ENCODE measurements at places on chromosomes 5 and 9. TPM values are rescaled to one million over a fixed set of nuclear protein-coding genes. Genes with fewer than 3 reads are reported as not detected.

DNA sequence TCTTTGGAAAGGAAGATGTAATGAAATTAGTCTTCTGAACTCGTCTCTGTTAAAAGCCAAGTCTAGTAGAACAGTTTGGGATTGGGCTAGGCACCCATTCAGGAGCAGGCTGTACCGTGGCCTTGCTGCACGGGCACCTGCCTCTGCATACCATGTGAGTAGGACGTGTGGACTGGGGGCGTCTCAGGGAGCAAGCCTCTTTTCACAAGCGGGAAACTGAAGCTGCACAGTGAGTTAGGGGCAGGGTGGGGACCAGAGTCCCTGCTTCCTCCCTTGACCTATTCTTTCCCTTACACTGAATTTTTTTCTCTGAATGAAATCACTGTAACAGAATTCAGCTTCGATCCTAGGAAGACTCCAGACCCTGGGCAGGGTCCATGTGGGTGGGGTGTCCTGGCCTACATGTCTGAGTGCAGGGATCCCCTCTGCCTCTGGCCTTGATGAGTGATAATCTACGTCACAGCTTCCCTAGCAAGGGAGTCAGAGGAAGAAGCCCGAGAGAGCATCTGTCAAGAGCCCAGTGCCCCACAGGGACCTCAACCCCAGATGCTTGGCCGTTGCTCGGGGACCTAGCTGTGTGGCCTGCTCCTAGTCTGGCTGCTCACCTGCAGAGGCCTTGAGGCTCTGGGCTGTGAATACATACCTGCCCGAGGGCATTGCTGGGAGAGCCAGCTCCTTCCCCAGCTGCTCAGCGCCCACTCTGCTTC, 15.1 kb downstream of the PHF2 start:
- DNase-seq, result no peak

The B4GALT7 gene
- total RNA-seq, result 39.3 TPM

DNA sequence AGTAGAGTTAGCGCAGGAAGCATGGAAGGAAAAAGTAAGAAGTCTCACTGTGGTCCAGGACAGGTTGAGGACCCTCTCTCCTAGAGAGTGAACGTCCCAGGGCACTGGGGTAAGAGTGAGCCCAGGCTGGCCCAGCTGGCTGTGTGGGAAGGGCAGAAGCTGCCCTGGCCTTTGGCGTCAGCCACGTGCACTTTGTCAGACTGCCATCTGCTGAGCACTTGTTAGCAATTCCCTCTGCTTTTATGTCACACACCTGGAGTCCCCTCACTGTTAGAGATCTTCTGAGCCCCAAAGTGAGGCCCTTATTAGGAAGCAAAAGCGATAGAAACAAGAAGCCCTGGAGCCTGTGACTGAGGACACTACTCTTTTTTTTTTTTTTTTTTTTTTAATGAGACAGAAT, 79.1 kb downstream of the UGCG start:
- peak; percentile 14 for DNase-seq

The ARHGEF39 gene
- 0.29 TPM for total RNA-seq

DNA sequence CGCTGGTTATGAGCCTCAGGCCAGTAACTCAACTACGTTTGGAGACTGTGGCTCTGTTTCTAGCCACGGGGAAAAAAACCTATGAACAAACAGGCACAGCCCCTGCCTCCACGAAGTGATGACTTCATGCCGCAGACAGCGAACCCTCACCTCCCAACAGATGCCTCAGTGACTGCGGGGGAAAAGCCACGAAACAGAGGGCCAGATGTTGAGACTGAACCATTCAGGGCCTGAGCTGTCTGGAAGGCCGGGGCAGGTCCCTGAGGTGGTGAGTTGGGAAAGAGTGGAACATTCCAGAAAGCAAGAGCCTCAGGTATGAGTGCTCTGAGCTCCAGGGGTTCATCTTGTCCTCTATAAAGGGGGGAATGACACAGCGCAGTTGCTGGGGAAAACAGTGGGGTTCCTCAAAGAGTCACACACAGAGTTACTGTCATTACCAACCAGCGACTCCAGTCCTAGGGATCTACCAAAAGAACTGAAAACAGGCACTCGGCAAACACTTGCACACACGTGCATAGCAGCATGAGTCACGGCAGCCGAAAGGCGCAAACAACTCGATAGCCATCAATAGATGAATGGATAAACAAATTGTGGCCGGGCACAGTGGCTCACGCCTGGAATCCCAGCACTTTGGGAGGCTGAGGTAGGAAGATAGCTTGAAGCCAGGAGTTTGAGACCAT, 15.3 kb downstream of the PLPP7 start:
- no peak for DNase-seq

DNA sequence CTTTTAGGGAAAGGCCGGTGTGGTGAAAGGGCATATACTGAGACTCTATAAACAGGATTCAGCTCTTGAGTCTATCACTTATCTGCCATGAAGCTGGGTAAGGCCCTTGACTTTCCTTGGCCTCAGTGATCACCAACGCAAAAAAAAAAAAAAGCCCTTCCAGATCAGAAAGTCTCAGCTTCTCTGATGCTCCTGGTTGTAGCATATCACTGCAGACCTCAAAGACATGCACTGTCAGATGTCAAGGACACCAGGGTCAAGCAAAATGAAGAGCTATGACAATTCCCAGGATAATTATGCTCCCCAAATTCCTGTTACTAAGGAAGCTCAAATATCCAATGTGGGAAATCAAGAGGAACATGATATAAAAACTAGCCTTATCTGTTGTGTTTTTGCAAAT, 68.3 kb upstream of the IFNE start:
- DNase-seq, result no peak

DNA sequence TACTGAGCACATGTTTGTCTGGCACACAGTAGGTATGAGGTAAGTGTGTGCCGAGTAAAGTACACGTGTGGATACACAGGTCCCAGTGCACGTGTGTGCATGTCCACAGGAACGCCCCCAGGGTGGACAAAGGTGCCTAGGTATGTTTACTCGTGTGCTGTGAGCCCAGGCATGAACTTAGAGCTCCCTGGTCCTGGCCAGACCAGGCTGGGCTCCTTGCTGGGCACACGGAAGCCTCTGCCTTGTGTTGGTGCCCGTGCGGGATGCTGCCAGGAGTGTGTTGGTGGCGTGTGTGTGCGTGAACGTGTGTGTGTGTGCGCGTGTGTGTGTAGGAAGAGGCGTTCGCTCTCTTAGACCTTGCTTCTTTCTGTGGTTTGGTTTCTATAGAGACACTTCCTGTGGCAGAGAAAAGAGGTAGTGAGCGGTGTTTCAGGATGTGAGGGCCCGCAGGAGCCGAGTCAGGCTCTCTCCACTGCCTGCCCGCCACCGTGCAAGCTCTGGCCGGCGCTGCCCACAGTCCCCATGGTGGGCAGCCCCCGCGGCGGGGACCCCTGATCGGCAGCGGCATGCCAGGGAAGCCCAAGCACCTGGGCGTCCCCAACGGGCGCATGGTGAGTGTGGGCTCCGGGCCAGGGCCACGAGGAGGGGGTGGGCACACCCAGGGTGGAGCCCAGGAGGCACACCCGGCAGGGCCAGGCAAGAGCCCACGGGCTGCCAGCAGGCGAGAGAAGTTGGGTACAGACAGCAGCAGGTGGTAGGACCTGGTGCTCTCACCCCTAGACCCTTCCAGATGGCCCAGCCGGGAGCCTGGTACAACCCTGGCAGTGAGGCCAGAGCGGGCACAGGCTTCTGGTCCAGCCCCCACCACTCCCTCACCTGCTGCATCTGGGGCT, at the start of gene RGS14:
TSS of gene RGS14 (plus strand) at position 466 of the 893 bp plus-strand sequence. CDS start at position 567, 101 bp downstream.
- peak; percentile 67 for DNase-seq

The FNIP1 gene
- total RNA-seq, result 35.2 TPM

GRCh38 chr5:157197086-157197485, 16.4 kb downstream of the ITK start:
- peak; percentile 48 for DNase-seq
